ENCODE measurements at places on chromosomes 6 and 20. TPM values are rescaled to one million over a fixed set of nuclear protein-coding genes. Genes with fewer than 3 reads are reported as not detected.

HLA-DOA gene
- not detected for total RNA-seq

KCNK15 gene
- total RNA-seq, result 0.20 TPM

DEFB123 gene
- total RNA-seq, result not detected

TREML2 gene
- not detected for total RNA-seq

HMGCLL1 gene
- total RNA-seq, result 0.68 TPM

COL11A2 gene
- 2.2 TPM for total RNA-seq

LTB gene
- 0.63 TPM for total RNA-seq

TMEM74B gene
- 0.44 TPM for total RNA-seq

AKAP7 gene
- total RNA-seq, result 3.8 TPM
